ENCODE measurements at places on chromosomes 2 and 18.

GRCh38 chr2:39281391-39281790, 37.6 kb upstream of the CDKL4 start:
- no peak for DNase-seq

- DNase-seq = no peak
Observed at GRCh38 chr2:128313091-128313836, 5.4 kb downstream of the HS6ST1 start.

DNA sequence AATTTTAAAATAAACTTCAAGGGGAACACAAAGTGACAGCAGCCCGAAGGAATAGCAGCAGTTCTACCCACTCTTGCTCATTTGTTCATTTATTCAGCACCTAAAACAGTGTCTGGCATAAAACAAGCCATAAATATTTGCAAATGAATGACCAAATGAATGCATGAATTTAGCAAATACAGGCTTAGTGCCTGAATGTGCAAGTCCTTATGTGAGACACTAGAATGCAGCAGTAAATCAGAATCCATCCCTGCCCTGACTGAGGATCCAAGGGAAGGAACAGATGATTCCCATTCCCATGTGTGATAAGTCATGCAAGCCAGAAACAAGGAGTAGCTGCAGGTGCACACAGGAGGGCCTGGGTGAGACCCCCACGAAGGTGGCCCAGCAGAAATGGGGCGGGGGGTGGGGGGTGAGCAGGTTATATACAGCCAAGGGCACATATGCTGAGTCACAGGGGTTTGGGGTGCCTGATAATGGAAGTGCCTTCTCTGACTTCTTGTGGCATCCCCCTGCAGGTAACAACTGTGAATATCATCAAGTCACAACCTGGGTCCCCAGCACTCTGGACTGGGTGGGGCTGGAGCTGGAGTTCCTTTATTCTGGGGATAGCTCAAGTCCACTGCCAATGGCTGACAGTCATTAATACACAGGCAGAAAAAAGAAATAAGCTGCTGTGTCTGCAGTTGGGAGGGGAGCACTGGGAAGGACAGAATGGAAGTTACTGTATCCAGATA, 311.9 kb downstream of the TXNL1 start:
- DNase-seq = no peak

DNA sequence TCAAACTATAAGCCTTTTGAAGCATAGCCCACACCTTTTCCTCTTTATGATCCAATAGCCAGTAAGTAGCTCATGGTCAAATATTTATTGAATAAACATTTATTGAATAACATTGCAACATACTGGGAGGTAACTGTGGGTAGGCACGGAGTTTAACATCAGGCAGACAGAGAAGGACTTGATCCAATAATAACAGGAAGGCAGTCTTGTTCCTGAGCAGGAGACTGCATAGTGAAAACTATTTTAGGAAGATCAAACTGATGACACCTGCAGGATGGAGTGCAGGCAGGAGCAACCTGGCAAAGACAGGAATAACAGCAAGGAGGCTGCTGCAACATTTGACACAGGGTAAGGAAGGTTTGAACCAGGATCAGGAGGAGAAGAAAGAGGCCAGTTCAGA, 3.1 kb upstream of the DCTN1 start:
- DNase-seq = no peak

DNA sequence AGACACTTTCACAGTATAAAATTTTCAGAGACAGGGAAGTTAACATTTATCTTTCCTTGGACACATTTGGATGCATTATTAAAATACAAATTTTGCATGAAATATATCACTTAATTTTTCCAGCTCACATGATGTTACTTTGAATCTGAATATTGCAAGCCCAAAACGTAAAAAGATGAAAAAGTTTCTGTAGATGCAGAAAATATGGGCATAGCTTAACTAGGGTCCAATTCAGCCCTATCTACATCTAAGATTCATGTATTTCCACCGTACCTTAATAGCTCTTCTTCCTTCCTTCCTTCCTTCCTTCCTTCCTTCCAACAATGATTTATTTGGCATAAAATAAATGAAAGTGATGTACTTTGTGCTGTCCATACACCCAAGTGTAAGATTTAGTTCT, 1084.6 kb upstream of the TMEFF2 start:
- no peak for DNase-seq

GRCh38 chr2:53941749-53942148, 29.0 kb downstream of the PSME4 start:
- DNase-seq = no peak

DNA sequence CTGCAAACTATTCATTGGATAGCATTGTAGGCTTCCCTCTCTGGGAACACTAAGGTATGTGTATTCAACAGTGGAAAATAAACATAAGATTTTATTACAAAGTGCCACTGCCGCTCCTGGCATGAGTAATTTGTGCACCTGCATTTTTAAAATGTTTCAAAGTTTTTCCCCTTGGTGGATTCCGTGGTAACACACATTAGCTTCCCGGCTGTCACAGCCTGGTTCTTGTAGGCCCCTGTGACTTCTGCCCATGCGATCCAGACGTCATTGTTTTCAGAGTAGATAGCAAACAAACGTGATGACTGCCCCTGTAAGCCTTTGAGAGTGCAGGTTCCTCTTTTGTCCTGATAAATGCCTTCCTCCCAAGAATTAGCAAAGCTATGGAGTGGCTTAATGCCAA, 421.0 kb downstream of the ZNF521 start:
- no peak for DNase-seq

DNA sequence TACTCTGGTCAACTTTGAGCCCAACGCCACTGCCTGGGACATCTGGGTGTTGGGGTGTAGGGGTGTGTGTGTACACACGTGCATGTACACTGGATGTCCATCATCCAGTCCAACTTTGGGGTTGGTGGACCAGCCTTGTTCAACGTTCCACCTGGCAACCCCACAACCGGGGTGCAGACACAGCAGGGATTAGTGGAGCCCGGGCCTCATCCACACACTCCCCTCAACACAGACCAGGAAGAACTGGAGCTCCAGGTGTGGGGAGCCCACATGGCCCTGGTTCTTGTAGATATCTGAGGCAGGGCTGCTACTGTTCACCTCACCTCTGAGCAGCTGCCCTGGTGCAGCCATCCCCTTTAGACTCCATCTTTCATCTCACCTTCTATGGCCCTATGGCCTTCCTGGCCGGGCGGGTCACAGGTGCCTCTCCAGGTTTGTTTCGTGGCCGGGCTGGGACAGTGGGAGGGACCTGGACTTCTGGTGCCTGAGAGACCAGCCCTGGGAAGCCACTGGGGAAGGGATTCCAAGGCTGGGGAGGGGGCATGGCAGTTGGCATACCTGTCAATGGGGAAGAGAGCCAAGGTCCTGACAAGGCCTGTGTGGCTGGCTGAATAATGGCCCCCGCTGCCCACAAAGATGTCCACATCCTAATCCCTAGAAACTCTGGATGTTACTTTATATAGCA, 7.5 kb downstream of the NEU2 start:
- no peak for DNase-seq

DNA sequence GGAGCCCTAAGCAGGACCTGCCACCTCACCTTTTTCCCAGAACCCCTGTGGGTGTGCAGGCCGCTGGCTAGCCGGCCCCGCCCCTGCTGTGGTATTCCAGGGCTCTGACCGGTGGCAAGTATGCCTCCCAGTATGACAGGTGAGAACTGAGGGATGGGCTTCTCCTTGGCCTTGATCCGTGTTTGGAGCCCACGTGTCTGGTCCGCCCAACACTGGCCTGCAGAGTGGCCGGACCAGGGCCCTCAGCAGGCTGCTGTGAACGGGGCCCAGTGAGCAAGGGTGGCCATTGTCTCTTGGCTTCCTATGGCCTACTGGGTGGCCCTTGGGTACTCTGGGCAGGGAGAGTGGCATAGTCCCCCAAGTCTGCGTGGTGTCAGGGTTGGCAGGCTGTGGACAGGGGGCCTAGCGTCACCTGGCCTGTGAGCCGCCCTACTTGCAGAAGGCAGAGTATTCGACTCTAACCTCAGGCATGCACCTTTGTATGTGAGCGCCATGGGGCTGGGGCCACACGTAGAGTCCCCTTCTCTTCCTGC, 1.8 kb downstream of the RNPEPL1 start:
- no peak for DNase-seq

DNA sequence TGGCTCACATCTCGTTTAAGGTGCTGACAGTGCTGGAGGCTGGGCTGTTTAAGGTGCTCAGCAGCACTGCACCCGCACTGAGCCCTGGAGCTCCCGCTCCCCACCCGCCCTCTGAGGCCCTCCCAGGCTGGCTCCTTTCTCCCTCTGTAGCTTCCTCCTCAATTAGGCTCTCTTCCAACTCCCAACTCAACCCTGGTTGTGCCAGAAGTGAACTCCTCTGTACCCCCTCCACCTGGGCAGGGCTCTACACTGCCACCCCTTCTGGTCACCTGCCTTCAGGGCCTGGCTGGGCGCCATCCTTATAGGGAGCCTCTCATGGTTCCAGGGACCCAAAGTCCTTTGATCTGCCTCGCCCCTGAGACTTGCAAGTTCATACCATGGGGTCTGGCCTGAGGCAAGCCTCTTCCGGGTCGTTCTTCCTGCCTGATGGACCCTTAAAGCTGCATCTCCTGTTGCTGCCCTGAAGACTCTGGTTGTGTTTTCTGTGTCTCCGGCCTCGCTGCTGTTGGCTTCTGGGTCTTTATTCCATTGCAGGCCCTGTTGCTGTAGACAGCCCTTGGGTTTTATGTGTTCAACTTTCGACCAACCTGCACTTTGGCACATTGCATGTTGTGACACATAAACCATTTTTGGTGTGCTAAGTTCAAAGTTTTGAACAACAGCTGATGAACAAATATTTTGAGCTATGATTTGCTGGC, 199.6 kb downstream of the LDLRAD4 start:
- no peak for DNase-seq

GRCh38 chr18:47746615-47747014, 183.8 kb downstream of the SMAD2 start:
- no peak for DNase-seq

DNA sequence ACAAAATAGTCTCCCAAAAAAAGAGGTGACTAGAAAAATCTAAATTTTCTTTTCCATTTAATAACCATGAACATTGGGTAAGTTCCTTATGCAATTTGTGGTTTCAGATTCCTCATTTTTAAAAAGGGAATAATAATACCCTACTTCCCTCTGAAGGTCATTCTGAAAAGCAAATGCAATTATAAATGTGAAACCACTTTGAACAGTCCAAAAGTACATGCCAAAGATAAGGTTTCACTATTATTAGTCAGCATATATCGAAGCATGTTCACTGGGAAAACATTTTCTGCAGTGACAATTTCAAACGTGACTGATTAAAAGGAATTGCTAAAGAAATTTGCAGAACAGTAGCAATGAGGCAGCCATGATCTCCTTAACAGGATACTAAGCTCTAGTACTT, 100.1 kb upstream of the RNF152 start:
- peak; percentile 15 for DNase-seq

GRCh38 chr2:153110486-153110885, 368.1 kb downstream of the RPRM start:
- no peak for DNase-seq

DNA sequence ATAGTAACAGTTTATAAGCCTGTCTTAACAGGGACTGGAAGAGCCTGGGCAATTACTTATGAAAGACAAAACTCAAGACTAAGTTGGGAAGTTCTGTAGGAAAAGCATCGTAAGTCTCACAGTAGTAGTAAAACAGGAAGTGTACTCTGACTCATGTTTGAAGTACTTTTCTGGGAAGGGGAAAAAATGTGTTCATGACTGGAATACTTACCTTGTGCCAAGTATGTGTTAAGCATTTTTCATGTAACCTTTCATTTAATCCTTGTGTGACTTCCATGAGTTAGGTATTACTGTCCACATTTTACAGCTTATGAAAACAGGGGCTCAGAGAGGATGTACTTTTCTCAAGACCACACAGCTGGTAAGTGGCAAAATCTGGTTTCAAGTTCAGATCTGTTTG, 13.7 kb upstream of the SKOR2 start:
- no peak for DNase-seq

- peak; percentile 52 for DNase-seq
Observed at GRCh38 chr2:149329489-149330126, 779 bp upstream of the LYPD6 start.

DNA sequence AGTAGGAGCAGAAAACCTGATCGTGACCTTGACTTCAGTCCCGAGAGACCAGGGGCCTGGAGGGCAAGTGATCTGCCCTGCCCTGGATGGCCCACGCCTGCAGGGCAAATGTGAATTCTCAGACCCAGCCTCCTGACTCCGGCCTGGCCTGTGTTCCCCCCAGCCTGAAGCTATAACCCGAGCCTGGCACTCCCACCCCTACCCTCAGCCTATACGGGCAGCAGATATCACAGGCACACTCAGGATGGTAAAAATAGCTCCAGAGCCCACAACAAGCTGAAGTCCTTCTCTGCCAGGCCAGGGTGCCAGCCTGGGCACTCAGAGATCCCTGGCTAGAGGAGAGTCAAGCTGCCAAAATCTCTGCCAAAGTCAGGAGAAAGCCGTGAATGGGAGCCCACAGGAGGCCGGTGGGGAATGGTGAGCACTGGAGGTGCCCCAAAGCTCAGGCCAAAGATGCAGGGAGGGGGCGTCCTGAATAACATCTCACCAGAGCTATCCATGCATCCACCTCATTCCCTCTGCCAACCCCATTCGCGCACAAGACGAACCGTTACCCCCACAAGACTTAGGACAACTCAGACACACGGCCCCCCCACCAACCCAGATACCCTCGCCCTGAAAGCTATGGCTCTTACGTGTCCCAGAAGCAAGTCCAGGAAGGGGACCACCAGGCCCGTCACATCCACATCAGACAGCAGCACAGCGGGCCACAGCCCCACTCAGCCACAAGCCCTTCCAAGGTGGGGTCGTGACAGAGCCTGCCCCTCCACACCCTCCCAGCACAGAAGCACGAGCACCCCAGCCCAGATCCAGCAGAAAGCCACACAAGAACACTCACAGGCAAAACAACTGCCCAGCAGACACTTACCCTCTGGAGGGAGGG, 144.9 kb downstream of the TNS1 start:
- DNase-seq = no peak

- no peak for DNase-seq
Observed at GRCh38 chr2:34912084-34912483, 1313.0 kb upstream of the FAM98A start.

- DNase-seq = no peak
Observed at GRCh38 chr2:3594493-3595281, at the start of gene COLEC11. Gene COLEC11 (plus strand): TSS chr2:3595112. CDS start chr2:3604341, 9,229 bp downstream.

DNA sequence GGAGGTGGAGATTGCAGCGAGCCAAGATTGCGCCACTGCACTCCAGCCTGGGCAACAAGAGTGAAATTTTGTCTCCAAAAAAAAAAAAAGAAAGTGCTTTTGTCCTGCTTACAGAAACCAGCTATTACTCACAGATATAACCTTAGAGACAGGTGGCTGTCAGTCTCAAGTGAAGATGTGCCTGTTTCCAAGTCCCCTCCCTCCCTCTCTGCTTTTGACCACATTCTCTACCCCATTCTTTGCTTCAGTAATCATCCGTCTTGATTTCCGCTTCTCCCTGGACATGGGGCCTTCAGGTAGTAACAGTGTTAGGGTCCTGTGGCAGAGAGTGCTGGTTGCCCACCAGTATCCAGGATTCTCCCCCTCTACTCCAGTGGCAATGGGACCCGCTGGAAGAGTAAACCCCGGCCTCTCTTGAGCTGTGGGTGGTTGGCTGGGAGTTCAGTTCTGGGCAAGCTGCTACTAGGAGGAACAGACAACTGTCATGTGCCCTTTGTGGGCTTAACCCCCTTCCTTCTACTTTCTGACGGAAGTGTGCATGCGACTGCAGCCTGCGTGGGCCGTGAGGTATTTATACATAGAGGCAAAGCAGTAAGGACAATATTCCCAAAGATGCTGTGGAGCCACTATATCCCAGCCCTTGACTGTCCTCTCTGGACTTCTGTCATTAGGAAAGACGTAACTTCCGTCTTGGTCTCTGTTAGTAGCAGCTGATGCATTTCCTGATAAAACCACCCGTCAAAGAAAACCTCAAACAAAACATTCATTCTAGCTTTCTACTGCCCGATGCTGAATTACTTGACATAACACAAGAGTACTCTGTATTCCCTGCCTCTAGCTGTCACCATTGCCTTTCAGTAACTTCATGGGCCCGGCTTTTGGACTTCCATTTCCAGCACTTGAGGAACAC, 17.8 kb downstream of the PDCL3 start:
- DNase-seq = peak; percentile 55

Measured in kidney capillary endothelial cell (primary cell).